ENCODE measurements at places on chromosomes 7 and 10.

DNA sequence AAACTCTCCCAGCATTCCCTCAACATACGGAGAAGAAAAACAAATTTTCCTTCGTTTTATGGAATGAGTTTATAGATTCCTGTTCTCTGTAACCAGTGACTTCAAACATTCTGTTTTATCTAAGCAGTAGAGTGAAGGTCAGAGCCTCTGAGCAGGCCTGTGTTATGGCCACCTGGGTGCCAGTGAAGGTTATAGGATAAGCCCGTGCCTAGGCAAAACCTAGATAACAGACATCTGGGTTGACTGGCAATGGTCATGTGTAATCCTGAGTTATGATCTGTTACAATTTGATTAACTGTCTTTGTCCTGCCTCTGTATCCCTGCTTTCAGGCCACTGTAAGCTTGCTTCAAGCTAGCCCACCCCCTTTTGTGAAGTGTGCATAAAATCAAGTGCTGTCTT is 8.3 kb downstream of the LSM5 start:
- no peak for DNase-seq

GRCh38 chr10:101222683-101223273 is 6.5 kb downstream of the LBX1 start:
- no peak for DNase-seq

DNA sequence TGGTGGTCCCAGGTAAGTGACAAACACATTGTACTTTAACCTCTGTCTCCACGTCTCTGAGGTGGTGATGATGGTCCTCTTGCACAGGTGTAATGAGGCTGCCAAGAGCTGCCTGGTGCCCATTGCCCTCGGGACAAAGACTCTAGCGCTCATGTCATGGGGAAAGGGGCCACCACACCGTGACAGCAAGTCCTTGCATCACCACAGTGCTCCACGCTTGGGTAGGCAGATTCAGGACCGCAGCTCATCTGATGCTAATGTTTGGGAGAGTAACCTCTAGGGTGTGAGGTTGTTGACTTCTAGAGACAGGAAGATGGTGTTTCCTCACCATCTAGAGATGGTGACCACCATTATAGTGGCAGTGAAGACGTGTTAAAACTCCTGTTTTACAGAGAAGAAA is 395.6 kb downstream of the ADRA2A start:
- DNase-seq, result no peak

DNA sequence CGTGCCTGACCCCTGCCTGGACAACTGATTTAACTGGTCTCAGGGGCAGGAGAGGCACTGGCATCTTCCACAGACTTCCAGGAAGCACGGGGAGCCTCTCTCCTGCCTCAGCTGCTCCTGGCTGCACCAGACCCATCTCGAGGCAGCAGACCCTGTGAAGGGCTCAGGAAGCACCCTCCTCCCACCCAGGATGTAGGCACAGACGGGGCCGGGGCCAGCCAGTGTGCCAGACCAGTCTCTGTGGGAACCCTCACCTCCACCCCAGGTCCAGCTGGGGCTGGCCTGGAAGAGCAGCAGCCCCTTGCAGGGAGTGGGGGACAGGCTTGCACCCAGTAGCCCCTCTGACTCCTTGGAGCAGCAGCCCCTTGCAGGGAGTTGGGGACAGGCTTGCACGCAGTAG is 56.3 kb downstream of the RASGEF1A start:
- peak; percentile 47 for DNase-seq

DNA sequence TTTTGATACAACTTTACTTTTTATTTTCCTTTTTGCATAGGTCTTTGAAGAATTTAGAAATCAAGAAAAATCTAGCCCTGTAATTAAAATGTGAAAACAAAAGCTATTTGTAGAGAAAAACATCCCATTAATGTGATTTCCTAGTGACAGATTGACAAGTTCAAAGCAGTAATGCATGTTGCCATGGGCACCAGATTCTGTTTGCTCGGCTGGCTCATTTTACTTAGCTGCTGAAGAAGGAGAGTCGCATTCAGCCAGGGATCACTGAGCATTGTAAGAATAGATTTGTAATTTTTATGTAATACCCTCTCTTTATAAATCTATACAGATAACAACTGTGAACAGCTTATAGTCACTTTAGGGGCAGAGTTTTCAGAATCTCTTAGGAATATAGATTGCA is 28.5 kb downstream of the DNAJB9 start:
- no peak for DNase-seq

- DNase-seq, result no peak
Measured at GRCh38 chr10:3595736-3596135, 189.3 kb downstream of the KLF6 start.

GRCh38 chr10:76031769-76032699 is 600.6 kb downstream of the LRMDA start:
- DNase-seq, result no peak

DNA sequence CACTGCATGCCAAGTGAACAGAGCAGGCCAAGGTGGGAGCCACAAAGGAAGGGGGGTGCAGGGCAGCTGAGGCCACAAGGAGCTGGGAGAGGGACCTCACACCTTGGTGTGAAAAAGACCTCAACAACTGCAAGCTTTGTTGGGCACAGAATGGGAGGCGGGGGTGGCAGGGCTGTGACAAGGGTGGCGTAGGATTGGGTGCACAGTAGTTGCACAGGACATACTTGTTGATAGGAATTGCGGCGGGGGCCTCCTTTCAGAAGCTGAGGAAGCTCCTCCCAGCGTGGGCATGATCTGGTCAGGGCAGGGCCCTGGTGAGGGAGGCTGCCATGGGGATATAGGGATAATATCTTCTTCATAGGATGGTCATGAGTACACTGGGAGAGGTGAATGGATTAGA is 25.8 kb downstream of the POLL start:
- no peak for DNase-seq

DNA sequence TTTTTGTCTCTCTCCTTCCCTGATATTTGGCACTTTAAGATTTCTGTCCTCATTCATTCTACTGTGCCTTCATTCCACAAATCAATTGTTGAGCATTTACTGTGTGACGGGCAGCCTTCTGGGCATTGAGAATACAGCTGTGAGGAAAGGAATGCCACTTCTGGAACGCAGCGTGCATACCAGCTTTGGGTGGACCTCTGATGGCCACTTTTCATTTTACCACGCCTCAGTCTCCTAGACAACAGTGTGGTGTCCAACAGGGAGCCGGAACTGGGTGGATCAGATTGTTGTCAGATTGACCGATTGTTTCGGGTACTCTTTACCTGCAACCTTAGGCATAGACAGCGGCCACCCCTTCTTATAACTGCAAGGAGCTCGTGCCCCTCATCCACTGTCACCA is 222.7 kb upstream of the DPP6 start:
- DNase-seq, result no peak

GRCh38 chr7:24889611-24890010 is 90.4 kb downstream of the OSBPL3 start:
- DNase-seq, result no peak
